ENCODE measurements at places on chromosomes 6 and 20. TPM values are rescaled to one million over a fixed set of nuclear protein-coding genes. Genes with fewer than 3 reads are reported as not detected.

DNA sequence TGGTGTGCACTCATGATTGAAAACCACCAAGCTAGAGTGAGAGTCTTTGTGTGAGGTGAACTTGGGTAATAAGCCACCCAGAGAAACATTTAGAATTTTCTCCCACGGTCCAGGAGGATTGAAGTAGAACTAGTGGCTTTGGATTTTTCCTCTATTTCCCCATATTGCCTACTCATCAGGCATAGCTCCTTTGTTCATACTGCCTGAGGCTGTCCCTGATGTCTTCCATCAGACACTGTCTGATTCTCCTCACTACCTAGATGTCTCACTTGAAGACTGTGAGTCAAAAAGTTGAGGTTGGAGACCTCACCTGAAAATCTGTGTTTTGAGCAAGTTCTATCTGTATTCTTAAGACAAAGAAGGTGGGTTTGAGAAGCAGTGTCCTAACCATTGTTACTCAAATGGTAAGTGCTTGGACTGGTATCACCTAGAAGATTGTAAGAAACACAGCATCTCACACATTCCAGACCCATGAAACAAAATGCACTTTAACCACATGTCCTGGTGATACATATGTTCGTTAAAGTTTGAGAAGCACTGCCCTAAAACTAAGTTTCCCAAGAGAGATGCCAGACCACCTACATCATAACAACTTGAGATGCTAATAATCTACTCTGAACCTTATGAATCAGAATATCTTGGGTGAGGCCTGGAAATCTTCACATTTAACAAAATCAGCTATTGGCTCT, 523.4 kb upstream of the BTBD3 start:
- no peak for DNase-seq

- DNase-seq = no peak
These were observed 11.5 kb downstream of the ADGRG6 start for GRCh38 chr6:142313284-142313683.

- no peak for DNase-seq
These were observed 23.0 kb downstream of the IL17F start for GRCh38 chr6:52221302-52221701.

DNA sequence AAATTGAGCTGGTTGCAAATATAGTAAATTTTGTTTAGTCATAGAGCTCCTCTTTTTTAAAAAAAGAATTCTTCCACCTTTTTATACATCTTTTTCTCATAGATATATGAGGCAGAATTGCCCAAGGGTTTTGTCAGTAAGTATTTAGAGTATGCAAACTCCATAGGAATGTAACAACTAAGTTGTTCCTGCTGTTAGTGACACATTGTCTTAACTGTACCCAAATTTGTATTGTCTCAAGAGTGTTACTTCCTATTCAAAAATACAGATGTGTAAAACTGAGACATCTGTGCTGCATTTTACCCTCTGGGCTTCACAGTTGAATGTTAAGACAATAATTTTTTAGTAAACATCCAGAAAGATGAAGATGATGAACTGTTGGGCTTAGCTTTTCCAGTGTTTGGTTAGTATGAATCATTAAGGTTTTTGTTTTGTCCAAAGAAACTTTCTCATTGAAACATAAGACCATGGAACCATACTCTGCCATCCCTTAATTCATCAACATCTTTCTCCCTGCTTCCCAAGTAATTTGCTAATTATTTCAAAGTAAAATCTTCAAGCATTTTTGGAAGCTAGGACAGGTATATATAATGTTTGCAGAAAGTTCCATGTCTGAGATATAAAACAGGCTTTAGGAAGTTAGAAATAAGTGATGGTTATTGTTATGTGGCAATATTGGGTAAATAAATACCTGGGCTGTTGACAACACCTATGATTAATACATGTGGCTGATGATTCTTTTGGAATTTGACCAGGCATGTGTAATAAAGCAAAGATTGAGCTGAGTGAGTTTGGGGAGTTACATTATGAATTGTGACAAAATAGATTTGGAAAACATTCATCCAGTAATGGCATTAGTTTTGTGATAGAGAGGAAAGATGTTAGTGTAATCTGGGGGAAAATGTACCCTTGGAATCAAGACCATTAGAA, 11.2 kb downstream of the OGFRL1 start:
- no peak for DNase-seq

DNA sequence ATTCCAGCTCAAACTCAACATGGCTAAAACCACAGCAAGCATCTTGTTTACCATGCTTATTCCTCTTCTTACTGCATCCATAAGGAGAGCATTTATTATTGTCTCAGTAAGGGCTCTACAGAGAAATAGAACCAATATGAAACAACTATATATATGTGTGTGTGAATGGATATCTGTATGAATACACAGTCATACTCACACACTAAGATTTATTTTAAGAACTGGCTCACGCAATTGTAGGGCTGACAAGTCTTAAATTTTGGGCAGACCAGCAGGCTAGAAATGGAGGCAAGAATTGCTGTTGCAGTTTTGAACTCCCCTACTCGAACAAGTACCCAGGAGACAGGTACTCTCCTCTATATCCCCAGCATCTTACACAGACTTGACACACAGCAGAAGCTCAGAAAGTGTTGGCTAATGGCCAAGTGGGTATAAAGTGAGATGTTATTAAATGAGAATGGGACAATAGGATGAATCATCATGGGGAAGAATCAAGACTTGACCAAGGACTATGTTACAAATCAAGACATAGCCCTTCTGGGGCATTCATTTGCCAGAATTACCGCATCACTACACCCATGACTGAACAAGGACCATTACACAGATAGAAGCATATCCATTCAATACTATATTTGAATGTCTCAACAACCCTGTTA, 13.0 kb downstream of the ZHX3 start:
- no peak for DNase-seq

DNA sequence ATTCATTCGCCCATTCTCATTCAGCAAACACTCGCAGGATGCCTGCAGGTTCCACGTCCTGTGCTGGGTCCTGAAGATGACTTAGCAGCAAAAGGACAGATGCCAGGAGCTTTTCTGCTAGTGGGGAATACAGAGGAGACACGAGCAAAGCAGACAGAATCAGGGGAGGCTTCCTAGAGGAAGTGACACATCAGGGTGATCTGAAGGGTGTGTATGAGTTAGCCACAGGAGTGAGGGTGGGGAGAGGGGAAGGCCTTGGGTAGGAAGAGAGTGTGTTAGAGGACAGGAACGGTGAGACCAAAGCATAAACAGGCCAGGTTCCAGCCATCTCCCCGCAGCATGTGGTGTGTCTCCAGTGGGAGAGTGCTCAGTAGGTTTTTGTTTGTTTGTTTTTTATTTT, 73.4 kb upstream of the GTSF1L start:
- DNase-seq = no peak

DNA sequence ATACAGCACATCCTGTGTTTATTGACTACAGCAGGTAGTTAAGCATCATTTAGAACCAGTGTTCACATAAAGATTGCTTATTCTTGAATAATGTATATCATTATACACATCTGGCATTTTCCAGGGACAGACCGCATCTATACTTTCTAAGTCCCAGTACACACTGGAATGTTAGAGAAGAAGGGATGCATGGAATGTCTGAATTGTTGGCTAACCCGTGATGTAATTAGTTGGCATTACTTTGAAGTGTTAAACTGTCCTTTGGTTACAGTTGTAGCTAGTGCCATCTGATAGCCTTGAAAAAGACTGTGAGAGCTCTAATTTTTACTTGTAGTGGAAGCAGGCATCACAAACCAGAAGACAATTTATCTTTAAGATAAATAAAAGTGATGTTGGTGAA, 29.8 kb upstream of the MCHR2 start:
- DNase-seq = no peak

DNA sequence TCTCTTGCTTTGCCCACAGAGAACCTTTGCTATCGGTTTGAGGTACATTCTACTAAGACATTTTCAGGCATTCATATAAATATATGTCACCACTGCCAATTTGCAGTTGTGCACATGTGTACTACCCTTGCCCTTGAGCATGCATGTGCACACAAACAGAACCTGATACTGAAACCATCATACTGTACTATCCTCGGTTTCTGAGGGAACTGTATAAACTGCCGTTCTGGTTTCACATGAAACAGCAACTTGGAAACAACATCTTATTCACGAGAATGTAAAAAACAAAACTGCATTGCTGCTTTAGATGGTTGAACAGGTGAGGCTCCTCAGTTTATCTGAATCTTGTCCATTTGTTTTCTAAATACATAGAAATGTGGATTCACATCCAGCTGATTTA, 151.2 kb upstream of the TMEM170B start:
- DNase-seq = no peak

GRCh38 chr6:54115966-54116365, 4.7 kb downstream of the MLIP start:
- DNase-seq = no peak

GRCh38 chr6:39893286-39893685, 41.0 kb downstream of the MOCS1 start:
- DNase-seq = no peak

DNA sequence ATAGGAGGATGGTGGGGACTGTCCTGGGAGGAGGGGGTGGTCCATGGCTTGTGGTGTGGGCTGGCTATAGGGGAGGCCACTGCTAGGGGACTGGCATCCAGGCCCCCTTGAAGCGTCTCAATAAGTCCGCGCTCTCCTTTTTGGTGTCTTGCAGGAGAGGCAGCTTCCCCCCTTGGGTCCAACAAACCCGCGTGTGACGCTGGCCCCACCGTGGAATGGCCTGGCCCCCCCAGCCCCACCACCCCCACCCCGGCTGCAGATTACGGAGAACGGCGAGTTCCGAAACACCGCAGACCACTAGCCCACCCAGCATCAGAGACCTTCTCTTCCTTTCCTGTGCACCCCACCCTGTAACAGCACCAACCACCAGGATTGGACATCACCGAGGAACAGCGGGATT, 2.8 kb upstream of the ZBTB9 start:
- DNase-seq = no peak

- DNase-seq = no peak
These were observed 42.0 kb upstream of the HIVEP1 start for GRCh38 chr6:11970114-11970513.

DNA sequence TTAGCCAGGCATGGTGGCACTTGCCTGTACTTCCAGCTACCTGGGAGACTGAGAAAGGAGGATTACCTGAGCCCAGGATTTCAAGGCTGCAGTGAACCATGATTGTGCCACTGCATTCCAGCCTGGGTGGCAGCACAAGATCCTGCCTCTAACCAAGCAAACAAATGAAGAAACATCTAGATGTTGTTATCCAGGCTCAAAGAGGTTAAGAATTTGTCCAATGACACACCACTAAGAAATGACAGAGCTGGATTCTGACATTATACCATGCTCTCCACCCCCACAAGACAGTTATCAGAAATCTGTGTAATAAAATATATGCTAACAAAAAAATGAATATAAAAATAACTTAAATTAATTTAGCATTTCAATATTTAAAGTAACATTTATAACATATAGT, 925.5 kb upstream of the SLC35B3 start:
- DNase-seq = no peak

Gene C6orf52
- not detected for total RNA-seq

Gene SPEF1
- total RNA-seq = 1.4 TPM

Gene EGFL8
- total RNA-seq = 11.8 TPM

Gene PNLDC1
- not detected for total RNA-seq

Gene FKBP1A
- total RNA-seq = 258 TPM

Gene NR2E1
- total RNA-seq = not detected

Gene COL21A1
- 8.7 TPM for total RNA-seq

Measured in ovary (tissue), 10 donors.